CD8-positive, alpha-beta memory T cell (primary cell): ENCODE measurements at places on chromosomes 13 and 19.

DNA sequence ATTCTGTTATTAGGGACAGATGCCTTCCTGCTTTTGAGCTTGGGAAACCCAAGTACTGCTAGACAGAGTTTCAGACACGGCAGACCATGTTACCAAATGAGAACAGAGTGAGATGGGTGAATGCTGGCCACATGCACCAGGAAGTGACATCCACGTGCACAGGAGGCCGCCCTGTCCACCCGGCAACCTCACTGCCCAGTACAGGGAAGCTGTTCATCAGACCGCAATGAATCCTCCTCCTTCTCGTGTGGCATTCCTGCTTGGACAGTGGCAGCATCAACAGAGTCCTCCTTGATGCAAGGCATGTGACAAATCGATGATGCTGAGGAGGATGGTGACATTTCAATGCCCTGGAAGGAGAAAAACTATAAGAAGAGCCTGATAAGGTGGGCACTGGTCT, 191.0 kb upstream of the SOX1 start:
- no peak for DNase-seq

GRCh38 chr13:99278200-99278599, 20.0 kb upstream of the GPR18 start:
- no peak for DNase-seq

DNA sequence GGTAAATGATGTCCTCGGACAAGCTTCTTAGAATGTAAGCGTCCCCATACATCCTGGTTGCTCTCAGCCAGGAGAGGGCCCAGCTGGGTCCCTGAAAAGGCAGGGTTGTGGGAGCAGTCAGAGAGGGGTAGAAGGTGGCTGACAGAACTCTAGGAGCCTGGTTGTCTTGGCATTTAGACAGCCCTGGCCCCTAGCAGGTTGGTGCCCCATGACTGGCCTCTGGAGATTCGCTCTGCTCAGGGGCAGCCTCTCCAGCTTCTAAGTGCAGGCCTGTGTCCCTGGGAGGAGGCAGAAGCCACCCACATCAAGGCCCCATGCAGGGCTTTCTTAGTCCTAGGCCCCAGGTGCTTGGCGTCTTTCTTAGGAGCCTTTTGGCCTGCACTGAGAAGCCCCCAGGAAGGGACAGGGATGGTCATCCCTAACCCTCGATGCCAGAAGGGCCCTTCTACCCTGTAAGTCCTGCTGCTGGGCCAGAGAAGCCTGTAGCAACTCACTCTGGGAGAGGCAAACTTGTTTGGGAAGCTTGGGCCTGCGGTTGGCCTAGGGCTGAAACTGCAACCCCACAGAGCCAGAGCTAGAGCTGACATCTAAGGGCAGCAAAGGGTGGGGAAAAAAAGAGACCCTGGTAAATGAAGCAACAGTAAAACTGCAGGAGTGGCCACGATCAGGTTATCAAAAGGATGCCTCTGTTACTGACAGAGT, 2.8 kb upstream of the CDX2 start:
- DNase-seq = no peak

GRCh38 chr19:10724573-10725071, 6.7 kb downstream of the DNM2 start:
- no peak for DNase-seq

DNA sequence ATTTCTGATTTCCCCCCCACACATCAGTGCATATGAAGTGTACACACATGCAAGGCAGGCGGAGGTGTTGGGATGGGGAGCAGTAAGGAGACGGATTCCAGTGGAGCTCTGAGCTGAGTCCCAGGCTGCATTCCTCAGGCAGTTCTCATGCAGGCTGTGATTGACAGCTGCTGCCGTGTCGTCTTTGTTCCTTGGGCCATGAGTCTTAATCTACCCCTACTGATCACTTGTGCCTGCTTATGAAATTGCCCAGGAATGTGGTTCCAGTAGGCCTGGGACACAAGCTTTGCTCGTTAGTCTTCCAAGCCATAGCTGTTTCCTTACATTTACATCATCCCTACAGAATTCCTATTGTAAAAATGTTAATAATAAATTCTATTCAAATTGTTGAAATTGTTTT, 1241.9 kb downstream of the UQCRFS1 start:
- DNase-seq = no peak

DNA sequence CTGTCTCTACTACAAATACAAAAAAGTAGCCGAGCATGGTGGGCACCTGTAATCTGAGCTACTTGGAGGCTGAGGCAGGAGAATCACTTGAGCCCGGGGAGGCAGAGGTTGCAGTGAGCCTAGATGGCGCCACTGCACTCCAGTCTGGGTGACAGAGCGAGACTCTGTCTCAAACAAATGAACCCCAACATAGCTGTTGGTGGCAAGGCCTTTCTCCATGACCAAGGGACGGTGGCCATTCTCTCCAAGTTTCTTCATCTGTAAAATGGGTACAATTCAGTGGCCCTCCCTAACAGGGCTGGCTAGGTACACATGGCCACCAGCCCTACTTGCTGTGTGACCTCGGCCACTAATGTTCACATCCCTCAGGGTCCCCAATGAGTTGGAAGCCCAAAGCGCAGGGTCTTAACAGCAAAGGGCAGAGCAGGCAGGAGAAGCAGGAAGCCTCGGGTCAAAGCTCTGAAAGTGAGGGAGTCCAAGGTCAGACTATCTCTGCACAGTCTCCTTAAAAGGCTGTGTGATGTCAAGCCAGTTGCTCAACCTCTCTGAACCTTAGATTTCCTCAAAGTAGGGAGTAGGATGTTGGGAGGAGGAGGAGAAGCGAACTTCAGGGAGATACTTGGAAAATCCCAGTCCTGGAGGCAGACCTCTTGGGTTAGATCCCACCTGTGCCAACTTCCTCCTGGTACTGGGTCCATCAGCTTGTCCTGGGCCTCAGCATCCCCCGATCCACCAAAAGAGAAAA, 2.7 kb downstream of the JUND start:
- DNase-seq = peak; percentile 77

DNA sequence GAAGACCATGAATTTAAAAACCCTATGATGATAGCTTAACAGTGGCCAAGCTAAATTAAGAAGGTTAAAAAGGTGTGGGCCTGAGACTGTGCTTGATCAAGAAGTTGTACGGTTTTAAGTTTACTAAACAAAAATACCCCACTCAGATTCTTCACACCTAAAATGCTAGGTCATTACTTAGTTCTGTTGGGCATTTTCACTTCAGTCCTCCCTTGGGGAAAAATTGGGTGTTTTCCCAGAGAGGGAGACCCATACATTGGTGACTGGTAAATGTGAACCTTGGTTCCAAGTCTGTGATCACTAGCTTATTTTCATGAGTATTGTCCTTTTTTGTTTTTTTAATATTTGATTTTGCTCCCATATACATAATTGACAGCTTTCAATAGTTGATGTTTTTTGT, 44.4 kb downstream of the MTUS2 start:
- DNase-seq = no peak

GRCh38 chr13:49935171-49936074, 717 bp downstream of the SPRYD7 start:
- peak; percentile 19 for DNase-seq
